ENCODE measurements at places on chromosomes 7 and 10. TPM values are rescaled to one million over a fixed set of nuclear protein-coding genes. Genes with fewer than 3 reads are reported as not detected.
A peak's percentile ranks its signal among the peaks of the same experiment; 100 is the strongest.

GRCh38 chr10:120360571-120360970 lies 96.5 kb upstream of the PLPP4 start:
- no peak for DNase-seq

GRCh38 chr7:107644309-107644974 lies 16.2 kb upstream of the SLC26A4 start:
- DNase-seq = no peak

DNA sequence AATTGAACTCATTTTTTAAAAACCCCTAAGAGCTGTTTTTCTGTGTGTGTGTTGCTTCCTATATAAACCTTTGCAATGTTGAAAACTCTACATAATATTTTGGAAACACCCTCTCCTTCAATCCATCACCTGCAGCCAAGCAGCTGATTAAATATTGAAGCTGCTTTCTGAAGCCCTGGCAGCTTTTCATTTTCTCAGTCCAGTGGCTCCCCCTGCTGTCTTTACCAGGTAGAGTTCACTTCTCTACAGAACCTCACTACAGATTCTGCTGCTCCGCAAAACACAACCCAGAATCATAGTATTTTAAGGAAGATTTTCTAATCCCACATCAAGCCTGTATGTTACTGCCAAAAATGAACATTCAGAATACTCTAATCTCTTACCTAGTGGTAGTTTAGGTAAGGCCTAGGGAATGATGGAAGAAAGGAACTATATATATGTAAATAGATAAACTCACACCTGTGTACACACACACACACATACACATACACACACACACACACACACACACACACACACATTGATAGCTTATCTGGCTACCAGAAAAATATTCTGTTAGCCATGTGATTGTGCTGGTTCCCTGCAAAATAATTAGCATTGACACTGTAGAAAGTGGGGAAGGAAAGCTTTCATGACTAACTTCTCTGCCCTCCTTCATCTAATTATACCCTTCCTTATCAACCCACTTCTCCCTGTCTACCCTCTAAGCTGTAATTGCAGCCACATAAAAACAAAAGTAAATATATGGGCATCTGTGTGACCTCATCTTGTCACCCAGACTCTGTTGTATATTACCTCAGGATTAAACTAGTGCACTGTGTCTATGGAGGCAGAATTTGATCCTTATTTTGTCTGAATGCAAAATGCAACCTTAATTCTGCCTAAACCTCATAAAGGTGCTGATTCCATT lies 229.5 kb upstream of the FZD1 start:
- peak; percentile 48 for DNase-seq

- no peak for DNase-seq
Observed at GRCh38 chr10:18238870-18239485, 98.8 kb downstream of the CACNB2 start.

DNA sequence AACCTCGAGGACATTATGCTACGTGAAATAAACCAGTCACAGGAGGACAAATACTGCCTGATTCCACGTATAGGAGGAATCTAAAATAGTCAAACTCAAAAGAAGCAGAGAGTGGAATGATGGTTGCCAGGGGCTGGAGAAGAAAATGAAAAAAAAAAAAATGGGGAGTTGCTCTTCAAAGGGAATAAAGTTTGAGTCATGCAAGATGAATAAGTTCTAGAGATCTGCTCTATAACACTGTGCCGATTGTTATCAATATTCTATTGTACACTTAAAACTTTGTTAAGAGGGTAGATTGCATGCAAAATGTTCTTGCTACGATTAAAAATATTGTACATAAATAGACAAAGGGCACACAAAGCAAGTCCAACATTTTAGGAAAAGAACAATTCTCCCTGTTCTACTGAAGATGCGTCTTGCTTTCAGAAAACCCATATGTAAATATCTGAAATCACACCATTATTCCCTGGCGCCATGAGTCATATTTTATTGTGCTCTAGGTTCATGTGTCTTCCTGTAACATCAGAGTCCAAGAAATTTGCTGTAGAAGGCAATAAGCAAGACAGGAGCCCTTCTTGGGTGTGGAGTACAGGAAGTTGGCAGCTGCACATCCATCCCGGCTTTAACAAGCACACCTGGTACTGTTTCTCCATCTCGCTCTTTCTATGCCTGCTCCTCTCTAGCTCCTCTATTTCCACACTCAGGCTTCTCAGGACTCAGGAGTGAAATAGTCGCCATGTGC lies 145.9 kb downstream of the GFRA1 start:
- no peak for DNase-seq

- DNase-seq = no peak
Observed at GRCh38 chr10:100879741-100880360, 32.9 kb upstream of the SLF2 start.

GRCh38 chr10:21161090-21161625 lies 264.0 kb upstream of the NEBL start:
- DNase-seq = no peak

- no peak for DNase-seq
Observed at GRCh38 chr7:17472518-17472917, 174.1 kb downstream of the AHR start.

The PAX2 gene
- 0.52 TPM for total RNA-seq

The CNPY1 gene
- not detected for total RNA-seq

Data from ureter (tissue), 1 donor.